RKO (cell line): ENCODE measurements at places on chromosomes 6 and 20.

- peak; percentile 18 for DNase-seq
These were observed 74.5 kb upstream of the MRPS10 start for GRCh38 chr6:42292004-42292740.

DNA sequence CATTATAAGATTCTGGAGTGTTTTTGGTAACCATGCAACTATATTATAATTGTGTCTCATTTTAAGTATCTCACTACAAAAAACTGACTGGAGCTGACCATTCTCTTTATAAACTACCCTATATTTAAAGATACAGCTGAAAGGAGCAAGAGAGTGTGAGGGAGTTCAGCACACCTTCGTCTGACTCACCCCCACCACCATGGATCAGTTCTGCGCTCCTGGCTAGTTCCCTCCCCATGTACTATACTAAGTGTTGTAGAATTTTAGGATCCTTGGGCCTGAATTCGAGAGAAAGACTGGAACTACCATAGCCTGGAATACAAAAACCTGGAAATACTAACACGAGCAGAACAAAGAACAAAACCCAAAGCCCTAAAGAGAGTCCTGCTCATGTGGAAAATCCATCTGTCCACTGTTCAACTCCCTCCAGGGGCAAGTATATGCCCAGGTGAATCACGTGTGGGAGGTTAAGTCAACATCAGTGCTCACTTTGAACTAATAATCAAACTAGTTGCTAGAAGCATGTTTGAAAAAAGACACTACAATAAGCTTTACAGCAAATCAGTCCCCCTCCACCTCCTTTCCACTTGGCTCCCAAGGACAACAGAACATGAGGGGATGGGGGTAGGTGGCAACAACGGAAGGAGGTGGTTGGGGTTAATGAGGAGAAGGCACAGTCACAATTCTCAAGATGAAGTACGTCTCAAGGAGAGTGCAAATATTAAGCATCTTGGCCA, 46.8 kb downstream of the ELOVL5 start:
- DNase-seq: no peak

DNA sequence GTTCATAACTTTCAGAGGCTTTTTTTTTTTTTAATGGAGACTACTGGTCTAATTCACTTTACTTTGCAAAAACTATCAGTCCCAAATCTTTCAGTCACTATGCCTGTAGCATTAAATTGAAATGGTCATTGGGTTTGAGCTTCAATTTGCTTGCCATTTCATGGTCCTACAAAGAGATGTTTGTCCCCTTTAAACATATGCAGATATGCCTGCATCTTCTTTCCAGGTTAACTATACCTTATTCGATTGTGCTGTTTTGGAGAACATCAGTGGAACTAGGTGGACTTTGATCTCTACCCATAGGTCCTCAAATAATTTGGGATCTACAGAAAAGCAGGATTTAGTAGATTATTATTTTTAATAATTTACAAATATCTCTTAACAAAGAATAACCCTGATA, 4.6 kb downstream of the POU3F2 start:
- DNase-seq: no peak

GRCh38 chr6:25384967-25385366, 105.8 kb downstream of the CARMIL1 start:
- DNase-seq: no peak

DNA sequence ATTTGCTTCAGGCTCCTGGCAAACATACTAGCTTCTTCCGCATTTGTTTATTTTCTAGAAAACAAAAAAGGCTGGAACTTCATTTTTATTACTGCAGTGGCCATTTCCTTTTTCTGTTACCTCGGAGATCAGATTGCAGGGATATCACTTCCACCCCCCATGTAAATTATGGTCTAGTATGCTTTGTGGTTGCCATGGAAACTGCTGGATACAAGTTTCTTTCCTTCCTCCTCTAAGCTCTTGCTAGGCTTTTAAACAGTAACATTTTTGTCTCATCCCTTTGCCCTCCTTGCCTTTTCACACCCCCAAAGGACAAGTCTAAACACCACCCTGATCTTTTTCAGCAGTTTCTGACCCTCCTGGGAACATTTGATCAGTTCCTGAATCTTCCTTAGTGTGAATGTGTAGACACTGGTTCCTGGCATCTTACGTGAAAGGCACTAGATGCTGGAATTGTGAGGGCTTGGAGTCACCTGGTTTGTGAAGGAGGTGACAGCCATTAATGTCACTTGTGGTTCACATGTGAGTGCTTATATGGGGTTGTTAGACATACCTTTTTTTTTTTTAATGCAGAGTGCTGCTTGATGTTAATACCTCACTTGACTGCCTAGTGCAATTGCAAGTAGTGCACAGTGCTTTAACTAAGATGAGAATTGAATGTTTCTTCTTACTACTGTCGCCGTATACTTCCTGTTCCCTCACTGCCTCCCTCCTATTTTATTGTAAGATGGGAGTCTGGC, 181.6 kb downstream of the JARID2 start:
- DNase-seq: no peak

DNA sequence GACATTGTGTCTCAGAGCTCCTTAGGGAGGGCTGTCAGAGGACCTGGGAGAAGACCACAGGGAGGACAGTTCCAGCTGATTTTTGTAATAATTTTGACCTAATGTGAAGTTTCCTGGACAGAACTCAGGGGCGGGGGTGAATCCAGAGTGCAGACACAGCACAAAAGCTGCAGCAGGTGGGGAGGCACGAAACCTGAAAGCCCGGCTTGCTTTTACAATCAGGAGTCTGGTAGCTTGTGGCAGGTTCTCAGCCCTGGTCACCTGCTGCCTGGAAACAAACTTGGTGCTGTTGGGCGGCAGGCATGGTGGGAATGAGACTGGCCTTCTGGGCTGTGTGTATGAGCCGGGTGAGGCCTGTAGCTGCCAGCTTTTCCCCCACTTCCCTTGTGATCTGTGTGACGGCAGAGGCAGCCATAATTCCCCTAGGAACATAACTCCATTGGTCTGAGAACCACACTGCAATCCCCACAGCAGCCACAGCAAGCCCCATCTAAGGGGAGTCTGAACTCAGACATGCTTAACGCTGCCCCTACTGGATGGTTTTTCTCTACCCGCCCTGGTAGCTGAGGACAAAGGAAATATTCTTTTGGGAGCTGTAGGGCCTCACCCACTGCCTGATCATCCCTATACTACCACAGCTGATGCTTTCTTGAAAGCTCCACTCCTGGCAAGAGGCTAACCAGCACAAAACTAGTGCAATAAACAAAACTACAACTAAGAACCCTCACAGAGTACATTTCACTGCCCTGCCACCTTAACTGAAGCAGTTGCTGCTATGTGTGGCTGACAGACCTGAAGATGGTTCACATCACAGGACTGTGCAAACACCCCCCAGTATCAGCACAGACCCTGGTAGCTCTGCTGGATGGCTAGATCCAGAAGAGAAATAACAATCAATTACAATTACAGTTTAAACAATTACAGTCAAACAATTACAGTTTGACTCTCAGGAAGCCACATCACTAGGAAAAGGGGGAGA, 1055.1 kb upstream of the GJE1 start:
- DNase-seq: peak; percentile 11

DNA sequence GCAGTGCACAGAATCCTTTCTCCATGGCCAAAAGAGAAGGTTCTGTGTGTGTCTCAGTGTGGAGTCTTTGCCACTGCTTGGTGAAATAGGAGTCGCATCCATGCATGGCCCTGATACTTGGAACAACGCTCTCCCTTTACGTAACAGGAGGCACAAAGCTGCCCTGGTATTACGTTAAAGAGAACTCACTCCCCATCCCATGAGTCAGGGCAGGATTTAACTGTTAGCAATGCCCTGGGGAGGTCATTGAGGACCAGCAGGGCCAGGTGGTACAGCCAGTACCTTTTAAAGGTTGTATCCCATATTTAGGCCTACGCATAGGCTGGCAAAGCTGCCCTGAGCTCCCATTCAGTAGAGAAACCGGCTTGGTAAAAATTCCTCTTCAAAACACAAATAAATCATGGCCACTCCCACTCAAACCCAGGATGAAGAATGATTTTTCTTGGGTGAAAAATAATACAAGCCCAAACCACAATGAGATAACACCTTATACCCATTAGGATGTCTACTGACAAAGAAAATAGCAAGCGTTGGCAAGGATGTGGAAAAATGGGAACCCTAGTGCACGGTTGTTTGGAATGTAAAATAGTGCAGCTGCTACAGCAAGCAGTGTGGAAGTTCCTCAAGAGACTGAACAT, 37.1 kb downstream of the MYLK4 start:
- no peak for DNase-seq

- DNase-seq: peak; percentile 84
These were observed 782 bp downstream of the TRMT11 start for GRCh38 chr6:125987026-125987617.

- DNase-seq: no peak
These were observed 363.3 kb downstream of the SMOC2 start for GRCh38 chr6:168804331-168804730.

GRCh38 chr6:44060612-44061374, 66.5 kb downstream of the MRPL14 start:
- DNase-seq: no peak

DNA sequence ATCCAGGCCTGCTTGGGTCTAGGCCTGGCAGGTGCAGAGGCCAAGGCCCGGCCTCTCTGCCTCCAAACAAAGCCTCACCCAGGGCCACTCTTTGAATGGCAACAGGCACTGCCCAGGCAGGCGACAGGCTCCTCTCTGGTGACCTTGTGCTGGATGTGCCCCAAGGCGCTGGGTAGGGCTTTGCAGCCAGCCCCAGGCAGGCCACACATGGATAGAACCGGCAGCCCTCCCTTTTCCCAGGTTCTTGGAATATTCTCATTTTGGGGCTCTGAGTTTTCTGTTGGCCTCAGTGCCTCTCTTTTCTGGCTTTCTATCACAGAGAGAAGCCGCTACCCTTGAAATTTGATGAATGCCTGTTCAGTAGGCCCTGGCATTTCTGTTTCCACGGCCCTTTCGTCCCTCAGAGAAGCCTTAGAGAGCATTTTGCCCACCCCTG, 18.9 kb downstream of the PKIG start:
- DNase-seq: no peak

DNA sequence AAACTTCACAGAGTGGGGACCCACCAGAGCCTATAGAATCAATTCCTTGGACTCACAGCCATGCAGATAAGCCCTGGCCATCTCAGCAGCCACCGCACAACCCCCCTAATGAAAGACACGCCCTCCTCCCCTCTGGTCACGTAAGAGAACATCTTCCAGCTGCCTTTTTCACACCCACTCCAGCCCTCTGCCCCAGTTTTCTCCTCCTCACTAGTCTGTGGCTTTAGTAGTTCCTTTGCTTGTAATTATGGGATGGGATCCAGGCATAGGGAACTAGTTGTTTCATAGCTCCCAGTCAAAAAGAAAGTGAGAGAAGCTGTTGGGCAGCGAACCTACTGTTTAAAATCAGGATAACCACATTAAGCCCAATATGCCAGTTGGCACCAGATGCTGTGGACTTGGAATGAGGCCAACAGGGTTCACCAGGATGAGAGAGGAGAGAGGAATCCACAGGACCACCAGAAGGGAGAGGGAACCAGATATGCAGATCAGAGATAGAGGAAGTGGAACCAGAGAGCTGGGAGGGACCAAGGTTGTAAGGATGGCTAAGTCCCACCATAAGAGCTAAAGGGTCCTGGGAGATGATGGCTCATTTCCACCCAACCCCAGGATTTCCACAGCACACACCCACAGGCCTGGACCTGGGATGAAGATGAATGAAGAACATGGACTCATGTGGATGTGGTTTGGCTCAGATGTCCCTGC, 9.0 kb upstream of the BTN3A1 start:
- DNase-seq: no peak
